ENCODE measurements at places on chromosomes 16 and 17. TPM values are rescaled to one million over a fixed set of nuclear protein-coding genes. Genes with fewer than 3 reads are reported as not detected.

- peak; percentile 14 for DNase-seq
Observed at GRCh38 chr16:50742576-50743200, 802 bp downstream of the CYLD start.

GRCh38 chr17:71502443-71502842 lies 618.4 kb upstream of the SOX9 start:
- DNase-seq, result no peak

Gene SOCS1
- total RNA-seq, result 0.38 TPM

Gene HS3ST2
- total RNA-seq, result 16.9 TPM

DNA sequence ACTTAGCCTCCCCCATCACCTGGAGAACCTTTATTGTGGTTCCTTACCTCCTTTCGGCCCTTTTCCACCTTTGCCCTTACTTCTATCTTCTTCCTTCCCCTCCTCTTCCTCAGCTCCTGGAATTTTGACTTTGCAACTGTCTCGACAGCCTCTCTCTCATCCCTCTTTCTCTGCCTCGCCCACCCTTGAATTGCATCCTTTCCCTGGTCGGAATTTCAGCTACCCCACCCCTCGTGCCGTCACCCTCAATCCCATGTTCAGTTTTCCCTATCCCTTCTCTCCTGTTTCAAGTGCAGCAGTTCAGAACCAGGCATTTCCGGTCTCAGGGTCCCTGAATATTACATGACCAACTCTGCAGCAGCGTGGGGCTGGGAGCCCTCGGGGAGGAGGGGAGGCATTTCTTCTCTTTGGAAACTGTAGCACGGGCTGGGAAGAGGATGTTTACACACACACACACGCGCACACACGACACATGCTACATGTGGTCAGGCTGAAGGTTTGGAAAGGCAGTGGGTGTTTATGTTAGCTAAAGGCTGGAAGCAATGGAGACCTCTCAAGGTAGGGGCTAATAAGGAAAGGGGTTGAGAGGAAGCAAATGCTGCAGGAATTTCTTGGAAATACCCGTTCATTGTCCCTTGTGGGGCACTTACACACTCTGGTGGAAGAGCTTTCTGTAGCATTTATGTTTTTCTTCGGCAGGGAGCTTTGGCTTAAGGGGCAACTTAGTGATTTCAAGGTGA lies 971 bp downstream of the MINK1 start:
- DNase-seq, result no peak

DNA sequence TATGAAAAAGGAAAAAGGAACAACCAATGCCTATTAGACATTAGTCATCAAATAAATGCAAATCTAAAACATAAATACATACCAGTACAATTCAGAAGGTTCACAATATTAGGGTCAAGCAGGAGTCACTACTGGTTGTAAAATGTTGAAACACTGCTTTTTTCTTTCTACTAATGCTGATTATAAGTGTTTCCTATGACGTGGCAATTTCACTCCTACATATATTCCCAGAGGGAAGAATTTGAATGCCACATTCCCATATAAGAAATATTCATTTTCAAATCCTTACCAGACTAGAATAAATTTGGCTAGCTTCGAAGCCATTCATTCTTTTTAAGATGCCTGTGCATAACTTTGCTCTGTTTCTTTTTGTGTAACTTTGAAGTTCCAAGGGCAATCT lies 2.6 kb upstream of the KRTAP9-2 start:
- DNase-seq, result no peak

Gene EPN3
- total RNA-seq, result 6.6 TPM

Gene CORO6
- 67.8 TPM for total RNA-seq

- no peak for DNase-seq
Observed at GRCh38 chr17:75571197-75571884, 16.3 kb upstream of the MYO15B start.

Gene ICAM2
- 8.7 TPM for total RNA-seq

Gene BLMH
- total RNA-seq, result 34.2 TPM

DNA sequence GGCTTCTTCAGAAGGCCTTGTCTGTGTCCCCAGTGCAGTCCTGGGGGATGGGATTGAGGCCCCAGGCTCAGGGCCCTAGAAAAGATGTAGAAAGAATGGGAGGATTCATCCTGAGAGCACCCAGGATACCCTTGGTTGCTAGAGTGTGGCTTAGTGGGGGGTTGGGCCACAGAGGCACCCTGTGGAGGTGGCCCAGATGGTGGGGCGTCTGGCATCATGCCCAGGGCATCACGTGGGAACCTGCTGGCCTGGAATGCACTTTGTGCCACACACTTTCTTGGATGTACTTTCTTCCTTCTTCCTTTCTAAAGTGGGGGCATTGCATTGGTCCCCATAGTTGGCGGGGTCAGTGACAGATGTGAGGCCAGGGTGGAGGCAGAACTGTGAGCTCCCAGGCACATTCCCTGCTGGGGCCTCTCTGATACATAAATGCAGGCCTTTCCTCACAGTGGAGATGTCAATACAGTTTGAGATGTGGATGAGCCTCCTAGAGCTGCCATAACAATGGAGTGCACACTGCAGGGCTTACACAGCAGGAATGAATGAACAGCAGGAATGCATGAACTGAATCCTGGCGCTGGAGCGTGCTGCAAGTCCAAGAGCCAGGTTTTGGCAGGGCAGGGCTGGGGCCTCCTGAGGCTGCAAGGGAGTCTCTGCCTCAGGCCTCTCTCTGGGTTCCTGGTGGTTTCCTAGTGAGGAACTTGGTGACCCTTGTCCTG lies 43.3 kb downstream of the MGAT5B start:
- no peak for DNase-seq

DNA sequence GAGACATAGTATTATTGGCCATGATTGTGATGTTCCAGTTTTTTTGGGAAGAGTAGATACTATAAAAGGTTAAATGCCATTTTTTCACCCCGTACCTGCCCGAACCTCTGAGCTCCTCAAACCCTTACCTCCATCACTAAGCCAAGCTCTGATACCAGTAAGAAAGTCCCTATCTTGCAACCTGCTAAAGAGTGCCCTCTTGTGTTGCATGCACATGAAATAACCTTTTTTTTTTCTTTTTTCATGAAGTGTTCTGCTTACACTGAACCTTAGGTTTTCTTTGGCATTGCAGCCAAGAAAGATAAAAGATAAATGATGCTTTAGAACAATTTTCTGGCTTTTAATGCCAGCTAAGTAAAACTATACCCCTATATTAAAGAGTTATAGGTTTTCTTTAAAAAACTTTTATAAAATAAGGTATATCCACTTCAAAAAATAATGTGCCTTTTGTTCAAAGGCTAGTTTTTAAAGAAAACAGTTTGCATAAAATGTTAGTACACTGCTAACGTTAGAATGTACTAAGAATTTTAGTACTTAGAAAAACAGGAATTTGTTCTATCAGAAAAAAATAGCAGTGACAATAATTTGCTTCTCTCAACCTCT lies 295.3 kb upstream of the PMFBP1 start:
- no peak for DNase-seq

- DNase-seq, result no peak
Observed at GRCh38 chr16:48323783-48324775, 61.1 kb downstream of the SIAH1 start.

DNA sequence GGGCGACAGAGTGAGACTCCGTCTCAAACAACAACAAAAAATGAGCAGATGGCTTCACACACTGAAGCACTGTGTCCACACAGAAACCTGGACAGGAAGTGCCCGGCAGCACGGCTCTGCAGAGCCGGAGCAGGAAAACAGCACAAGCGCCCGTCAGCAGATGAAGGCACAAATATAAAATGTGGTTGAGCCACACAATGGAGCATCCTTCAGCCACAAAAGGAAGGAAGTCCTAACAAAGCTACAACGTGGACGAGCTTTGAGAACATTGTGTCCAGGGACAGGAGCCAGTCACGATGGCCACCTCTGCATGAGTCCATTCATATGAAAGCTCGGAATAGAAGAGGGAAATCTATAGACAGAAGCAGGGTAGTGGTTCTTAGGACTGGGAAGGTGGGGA lies 15.7 kb downstream of the RHBDF2 start:
- peak; percentile 63 for DNase-seq

GRCh38 chr16:87895641-87896141 lies 26.4 kb upstream of the SLC7A5 start:
- peak; percentile 80 for DNase-seq

- DNase-seq, result no peak
Observed at GRCh38 chr17:48610282-48611211, at the start of gene HOXB7. Gene HOXB7, minus strand, starts transcription at chr17:48611017. Its CDS starts 99 bp downstream, at chr17:48610918.

Gene HBZ
- not detected for total RNA-seq

GRCh38 chr17:77214743-77215142 lies 74.0 kb downstream of the SEC14L1 start:
- no peak for DNase-seq

Gene DOK4
- total RNA-seq, result 24.3 TPM

DNA sequence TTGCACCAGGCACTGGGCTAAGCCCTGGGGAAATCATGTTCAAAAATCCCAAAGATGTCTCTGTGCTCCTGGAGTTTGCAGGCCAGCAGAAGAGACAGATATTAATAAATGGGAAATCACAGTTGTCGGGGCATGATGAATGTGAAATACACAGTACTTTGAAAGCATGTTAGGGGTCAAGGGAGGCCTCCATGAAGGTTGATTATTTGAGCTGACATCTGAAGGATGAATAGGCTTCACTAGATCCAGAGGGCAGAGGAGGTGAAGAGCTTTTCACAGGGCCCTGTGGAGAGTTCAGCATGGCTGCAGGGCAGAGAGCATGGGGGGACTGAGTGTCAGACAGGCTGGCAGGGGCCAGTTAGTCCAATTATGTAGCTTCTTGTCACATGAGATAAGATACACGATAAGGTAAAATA lies 2.6 kb downstream of the ANKRD40CL start:
- no peak for DNase-seq
